ENCODE measurements at places on chromosomes 13 and 19.

DNA sequence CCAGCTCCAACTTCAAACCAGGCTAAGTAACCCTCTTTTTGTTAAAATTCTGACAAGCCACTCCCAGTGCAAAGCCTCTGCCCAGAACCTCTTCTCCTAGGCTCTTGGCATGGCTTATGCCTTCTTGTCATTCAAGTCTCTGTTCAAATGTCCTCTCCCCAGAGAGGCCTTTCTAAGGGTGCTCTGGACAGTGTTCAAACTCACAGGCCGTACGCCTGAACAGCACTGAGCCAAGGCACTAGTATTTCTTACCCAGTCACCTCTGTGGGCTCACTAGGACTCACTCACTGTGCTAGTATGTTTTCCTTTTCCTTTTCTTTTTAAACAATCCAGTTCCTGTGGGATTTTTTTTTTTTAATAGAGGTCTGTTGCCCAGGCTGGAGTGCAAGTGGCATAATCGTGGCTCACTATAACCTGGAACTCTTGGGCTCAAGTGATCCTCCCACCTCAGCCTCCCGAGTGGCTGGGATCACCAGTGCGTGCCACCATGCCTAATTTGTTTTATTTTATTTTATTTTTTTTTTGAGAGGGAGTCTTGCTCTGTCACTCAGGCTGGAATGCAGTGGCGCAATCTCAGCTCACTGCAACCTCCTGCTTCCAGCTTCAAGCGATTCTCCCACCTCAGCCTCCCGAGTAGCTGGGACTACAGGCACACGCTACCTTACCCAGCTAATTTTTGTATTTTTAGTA lies 2.3 kb upstream of the ASF1B start:
- DNase-seq = no peak

- peak; percentile 65 for DNase-seq
Measured at GRCh38 chr13:99448546-99448945, 52.7 kb upstream of the TM9SF2 start.

GRCh38 chr13:24074678-24075077 lies 85.8 kb upstream of the SPATA13 start:
- DNase-seq = no peak

DNA sequence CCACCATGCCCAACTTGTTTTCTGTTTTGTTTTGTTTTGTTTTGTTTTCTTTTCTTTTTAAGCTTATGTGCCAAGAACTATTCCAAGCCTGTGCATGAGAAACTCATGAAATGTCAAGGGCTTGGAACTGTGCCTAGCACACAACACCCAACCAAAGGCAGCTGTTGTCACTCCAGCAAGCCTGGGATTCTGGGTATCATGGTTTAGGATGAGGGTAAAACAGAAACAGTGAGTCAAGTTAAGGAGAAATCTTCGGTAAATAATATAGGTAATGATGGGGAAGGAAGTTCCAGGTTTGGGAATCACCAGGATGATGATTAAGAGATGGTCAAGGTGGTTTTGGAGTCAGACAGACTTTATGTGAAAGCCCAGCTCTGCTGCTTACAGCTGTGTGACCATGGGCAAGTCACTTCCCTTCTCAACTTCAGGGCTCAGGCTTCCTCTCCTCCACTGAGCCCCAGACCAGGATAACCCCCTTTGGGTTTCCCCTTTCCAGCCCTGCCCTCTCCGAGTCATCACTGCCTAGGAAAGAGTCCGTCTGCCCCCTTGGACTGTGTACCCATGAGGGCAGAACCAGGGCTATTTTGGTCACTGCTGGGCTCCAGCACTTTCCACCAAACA lies 5.0 kb downstream of the PVR start:
- DNase-seq = no peak

DNA sequence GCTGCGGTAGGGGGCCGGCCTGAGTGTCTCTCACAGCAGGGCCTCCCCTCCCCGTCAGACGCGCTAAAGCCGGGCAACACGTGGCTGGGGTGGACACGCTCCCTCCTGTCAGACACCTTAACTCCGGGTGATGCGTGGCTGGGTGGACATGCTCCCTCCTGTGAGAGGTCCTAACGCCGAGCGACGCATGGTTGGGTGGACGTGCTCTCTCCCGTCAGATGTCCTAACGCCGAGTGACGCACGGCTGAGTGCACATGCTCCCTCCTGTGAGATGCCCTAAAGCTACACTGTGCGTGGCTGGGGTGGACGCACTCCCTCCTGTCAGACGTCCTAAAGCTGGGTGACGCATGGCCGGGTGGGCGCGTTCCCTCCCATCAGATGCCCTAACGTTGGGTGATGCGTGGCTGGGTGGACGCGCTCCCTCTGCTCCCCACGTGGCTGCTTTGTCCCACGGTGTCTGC lies 126.1 kb upstream of the MCF2L start:
- no peak for DNase-seq

DNA sequence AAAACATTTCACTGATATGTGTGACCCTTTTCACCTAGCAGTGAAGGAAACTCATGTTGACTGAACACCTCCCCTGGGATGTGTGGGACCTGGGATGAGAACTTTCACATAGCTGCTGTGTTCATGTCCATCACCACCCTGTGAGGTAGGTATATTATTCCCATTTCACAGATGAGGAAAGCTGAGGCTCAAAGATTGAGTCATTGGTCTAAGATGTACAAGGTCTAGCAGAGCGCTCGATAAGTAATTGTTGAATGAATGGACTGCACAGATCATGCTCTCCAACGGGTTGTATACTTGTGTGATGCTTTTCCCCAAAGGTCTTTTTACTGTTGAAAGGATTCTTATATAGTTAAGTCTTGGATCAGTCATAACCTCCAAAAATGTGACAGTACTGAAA lies 75.6 kb upstream of the TSC22D1 start:
- DNase-seq = no peak

DNA sequence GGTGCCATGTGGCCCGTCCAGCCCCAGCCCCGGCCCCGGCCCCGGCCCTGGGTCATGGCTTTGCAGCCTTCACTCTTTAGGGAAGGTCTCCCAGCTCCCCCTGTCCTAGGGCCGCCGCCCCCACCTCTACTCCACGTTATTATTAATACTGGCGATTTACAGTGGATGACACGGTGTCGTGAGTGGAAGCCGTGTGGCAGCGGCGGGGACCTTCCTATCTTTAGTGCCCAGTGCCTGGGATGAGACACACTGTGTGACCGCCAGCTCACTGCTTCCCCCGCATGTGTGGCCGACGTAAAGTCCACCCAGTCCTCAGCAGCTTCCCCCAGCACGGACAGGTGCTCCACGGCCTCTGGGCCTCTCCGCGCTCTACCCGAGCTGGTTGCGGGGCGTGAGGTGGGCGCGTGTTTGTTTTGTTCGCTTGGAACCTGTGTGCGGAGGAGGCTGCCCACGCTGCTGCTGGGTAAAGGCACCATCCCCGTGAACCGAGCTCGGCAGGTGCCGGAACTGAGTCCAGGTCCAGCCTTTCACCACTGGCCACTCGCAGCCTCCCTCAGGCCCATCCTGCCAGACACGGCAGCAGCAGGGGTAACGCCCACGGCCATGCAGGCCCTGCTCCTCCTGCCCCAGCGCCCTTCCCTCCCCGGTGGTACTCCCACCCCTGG lies 70.9 kb upstream of the MCF2L start:
- DNase-seq = no peak

All from activated CD4-positive, alpha-beta T cell treated with anti-CD3 and anti-CD28 coated beads, Interleukin-2, amount 50 U/mL, for 16 hours (primary cell).